Fibroblast of lung (primary cell): ENCODE measurements at places on chromosomes 16 and 17. TPM values are rescaled to one million over a fixed set of nuclear protein-coding genes. Genes with fewer than 3 reads are reported as not detected.

- DNase-seq: no peak
These were observed 54.2 kb downstream of the CRISPLD2 start for GRCh38 chr16:84874004-84874435.

- DNase-seq: no peak
These were observed 28.6 kb upstream of the PIK3R6 start for GRCh38 chr17:8896087-8896486.

GRCh38 chr17:13619462-13619861, 17.7 kb upstream of the HS3ST3A1 start:
- no peak for DNase-seq

DNA sequence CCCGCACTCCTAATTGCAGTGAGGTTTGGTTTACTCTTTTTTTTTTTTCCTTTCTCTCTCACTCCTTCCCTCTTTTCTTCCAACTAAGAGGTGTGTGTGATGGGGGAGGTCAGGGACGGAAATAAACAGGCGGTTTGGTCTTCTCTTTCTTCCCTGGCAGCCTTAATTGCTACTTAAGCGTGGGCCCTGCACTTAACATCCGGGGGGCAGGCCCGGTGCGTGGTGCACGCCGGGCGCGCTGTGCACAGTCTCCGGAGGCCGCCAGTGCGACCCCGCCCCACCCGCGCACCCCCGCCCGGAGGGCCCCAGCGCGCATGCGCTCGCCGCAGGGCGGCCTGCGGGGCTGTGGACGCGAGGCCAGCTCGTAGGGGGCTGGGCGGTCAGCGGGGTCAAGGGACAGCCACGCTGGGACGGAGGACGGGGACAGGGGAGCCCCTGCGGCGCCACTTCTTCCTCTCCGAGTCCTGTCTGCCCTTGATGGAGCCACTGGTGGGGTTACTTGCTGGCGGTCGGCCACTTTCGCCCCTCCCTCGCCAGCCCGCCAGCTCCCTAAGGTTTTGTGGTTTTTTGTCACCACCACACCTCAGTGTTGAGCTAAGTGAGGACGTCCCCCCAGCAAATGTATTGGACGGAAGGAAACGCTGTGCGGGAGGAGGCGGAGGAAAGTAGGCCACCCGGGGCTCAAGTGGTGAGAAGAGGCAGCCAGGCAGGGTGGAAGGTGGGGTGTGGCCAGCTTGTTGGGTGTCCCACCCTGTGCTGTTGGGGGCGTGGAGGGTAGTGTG, 120.9 kb downstream of the MRM1 start:
- DNase-seq: peak; percentile 63

- DNase-seq: no peak
These were observed 90.9 kb downstream of the MYH11 start for GRCh38 chr16:15765880-15766279.

DNA sequence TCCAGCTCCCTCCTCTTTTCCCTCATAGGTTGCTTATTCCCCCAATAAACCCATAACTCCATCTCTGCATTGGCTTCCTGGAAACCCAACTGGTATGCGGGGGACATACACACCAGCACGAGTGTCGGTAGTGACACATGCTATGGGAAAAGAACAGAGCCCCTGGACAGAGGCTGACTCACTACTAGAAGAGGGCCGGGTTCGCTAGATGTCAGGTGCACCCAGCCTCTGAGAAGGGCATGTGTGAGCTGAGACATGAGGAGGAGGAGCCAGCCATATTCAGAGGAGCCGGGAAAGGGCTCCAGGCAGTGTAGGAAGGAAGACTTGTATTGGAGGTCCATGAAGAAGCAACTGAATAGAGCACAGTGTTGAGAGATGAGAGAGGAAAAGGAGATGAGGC, 241.1 kb downstream of the SOX9 start:
- peak; percentile 74 for DNase-seq

- no peak for DNase-seq
These were observed 141.1 kb downstream of the CCDC182 start for GRCh38 chr17:57603978-57604377.

DNA sequence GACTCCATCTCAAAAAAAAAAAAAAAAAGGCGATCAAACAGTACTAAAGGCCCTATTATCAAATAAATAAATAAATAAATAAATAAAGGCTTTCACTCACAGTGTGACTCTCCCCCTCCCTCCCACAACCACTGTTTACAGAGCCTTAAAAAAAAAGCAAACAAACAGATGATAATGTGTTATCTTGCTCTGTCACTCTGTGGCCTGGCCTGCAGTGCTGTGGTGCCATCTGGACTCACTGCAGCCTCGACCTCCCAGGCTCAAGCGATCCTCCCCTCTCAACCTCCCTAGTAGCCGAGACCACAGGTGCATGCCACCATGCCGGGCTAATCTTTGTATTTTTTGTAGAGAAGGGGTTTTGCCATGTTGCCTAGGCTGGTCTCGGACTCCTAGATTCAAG, 8.1 kb upstream of the NAGLU start:
- no peak for DNase-seq

- no peak for DNase-seq
These were observed 33.7 kb downstream of the USP22 start for GRCh38 chr17:21008992-21009671.

- peak; percentile 50 for DNase-seq
These were observed 825 bp downstream of the METTL9 start for GRCh38 chr16:21600031-21600773.

DNA sequence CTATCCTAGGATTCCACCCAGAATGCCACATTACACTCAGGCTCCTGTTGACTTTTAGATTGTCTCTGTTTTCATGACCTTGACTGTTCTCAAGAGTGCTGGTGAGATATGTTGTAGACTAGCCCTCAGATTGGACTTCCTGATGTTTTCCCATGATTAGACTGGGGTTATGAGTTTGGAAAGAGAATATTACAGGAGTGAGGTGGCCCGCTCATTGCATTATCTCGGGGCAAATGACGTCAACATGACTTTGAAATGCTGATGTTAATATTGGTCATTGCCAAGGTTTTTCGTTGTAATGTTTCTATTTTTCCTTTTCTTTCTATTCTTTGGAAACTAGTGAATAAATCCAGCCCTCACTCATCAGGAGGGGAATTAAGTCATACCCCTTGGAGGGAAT, 355.7 kb upstream of the MON1B start:
- DNase-seq: no peak

DNA sequence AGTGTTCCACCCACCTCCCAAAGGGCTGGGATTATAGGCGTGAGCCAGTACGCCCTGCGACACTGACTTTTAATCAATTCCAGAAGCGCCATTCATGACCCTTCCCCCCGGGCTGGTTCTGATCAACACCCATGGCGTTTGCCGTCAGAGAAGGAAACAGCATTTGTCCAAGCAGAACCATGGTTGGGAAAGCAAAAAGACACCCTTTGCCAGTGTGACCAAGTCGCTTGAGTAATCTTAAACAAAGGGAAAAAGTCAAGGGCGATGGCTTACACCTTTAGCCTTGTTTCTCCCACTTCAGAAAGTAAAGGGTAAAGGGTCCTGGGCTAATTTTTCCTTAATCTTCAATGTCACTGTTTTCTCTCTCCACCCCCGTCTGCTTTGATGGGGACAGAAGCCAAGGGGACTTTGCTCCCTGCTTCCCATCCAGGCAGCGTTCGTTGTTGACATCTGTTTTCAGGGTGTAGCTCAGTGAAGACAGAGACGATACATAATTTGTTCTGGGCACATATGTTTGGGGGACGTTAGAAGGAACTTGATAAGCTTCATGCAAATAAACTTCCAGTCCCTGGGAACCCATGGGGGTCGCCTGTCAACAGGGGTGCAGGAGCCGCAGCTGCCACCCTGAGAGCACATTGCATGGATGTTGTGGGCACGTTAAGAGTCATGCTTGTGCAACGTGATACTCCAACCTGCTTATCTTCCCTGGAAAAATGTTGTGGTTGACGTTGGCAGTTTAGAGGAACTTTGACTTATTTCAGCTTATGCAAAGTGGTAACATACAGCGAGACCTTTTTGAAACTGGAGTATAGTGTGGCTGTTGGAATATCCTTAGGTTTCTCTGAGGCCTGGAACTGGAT, 50.6 kb upstream of the TANGO6 start:
- peak; percentile 87 for DNase-seq

GRCh38 chr17:11487469-11487868, 110.8 kb upstream of the DNAH9 start:
- no peak for DNase-seq

GRCh38 chr17:53560953-53561352, 261.8 kb upstream of the KIF2B start:
- DNase-seq: no peak

- DNase-seq: no peak
These were observed 92.1 kb downstream of the NPIPB11 start for GRCh38 chr16:29314292-29314934.

GRCh38 chr16:66325717-66326376, 40.6 kb upstream of the CDH5 start:
- peak; percentile 11 for DNase-seq

DNA sequence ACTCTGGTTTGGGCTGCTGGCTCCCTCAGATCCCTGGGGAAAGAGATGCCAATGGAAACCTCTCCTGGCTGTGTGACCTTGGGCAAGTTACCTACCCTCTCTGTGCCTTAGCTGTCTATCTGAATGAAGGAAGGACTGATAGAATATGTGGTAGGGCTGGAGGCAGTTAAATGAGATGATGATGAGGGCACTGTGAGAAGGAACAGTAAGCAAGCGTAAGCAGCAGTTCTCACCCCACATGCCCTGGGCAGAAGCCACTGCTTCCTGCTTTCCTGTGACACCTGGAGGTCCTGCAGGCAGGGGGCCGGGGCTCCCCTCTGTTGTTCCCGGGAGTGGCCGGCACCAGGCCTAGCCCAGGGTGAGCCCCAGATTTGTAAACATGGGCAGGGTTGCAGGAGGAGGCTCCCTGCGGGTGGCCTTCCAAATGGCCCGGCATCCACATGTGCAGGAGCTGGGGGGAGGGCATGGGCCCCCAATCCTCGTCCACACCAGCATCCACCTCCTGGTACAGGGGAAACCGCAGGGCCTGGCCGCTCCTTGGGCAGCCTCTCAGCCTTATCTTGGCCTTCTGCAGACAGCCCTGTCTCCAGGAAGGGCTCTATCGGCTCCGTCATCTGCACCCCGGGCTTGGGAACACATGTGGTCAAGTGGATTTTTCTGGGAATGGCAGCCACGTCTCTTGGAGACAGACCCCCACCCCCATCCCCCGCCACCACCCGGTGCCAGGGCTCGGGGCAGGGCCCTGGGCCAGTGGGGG, 235.6 kb upstream of the GSE1 start:
- no peak for DNase-seq

DNA sequence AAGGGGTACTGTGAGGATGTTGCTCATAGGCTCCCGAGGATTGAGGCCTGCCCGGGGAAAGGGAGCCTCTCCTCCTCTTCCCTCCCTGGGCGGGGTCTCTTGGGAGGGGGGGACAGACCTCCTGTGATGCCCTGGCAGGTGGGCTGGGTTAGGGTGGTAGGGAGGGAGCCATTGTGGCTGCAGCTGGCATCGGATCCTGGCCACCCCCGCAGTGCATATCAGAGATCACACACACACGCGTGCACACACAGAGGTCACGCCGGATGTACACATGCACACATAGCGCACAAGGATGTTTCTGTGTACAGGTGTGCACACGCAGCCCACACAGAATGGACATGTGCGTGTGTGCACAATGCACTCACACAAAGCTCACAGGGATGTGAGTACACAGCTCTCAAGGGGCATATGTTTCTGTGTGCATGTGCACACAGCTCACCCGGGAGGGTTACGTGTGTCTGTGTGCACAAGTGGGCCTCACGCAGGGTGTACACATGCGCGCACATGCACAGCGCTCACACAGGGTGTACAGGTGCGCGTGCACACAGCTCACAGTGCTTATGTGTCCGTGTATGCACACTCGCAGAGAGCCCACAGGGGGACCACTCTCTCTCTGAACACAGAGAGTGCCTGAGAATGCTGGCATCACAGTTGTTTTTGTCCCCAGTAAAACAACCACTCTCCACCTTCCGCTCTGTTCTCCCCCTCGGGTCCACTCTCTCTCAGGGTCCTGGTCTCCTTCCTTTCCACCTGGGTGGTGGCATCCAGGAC, 2.4 kb downstream of the GJD3 start:
- DNase-seq: no peak

DNA sequence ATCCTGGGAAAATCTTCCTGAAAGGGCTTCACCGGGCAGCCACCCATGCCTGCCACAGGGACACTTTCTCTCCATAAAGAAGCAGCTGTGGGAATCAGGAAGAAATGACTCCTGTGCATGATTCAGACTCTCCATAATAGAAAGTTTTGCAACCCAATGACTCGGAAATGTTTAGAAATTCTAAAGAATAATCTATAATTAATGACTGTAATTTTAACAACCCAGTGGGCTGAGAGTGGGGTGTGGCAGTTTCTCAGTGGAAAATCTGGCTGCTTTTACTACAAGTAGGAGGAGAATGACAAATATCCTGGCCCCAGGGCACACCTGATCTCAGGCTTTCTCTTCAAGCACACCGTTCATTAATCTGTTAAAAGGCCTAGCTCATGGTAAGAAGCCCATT, 25.7 kb downstream of the IRF8 start:
- DNase-seq: peak; percentile 16

- DNase-seq: peak; percentile 64
These were observed 615 bp downstream of the NHERF2 start for GRCh38 chr16:2027024-2028010.

DNA sequence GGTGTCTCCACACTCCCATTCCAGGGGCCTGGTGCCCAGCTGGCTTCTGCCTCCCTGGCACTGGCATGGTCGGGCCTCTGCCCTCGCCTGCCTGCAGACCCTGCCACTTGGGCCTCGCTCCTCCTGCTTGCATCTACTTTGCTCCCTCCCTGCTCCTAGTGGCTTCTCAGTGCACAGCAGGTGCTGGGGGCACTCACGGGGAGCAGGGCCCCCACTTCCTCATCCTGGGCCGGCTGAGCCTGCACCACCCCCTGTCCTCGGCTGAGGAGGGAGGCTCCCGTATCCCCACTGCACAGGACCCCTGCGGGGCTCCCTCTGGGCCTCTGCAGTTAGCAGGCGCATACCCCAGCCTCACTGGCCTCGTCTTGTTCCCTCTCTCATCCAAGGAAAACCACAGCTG, 35.2 kb downstream of the CIBAR2 start:
- DNase-seq: no peak

GRCh38 chr17:82007495-82008257, 15.0 kb downstream of the CENPX start:
- DNase-seq: no peak

Gene CDRT15L2
- not detected in 2 replicates for total RNA-seq

Gene ASB16
- under 0.01 and 0.17 TPM in 2 replicates for total RNA-seq

Gene KRTAP4-3
- not detected in 2 replicates for total RNA-seq

Gene TRIM72
- under 0.01 TPM in 1 of 2 replicates, not detected in the other for total RNA-seq

Gene GAS2L2
- not detected in 2 replicates for total RNA-seq

Gene UBALD1
- 3.6 and 4.4 TPM in 2 replicates for total RNA-seq

Gene NPIPB8
- 0.17 TPM in 1 of 2 replicates, not detected in the other for total RNA-seq

Gene RNF135
- 11.3 and 13.4 TPM in 2 replicates for total RNA-seq

Gene ZC3H18
- total RNA-seq: 7.9 and 10.5 TPM in 2 replicates

Gene CDT1
- 0.77 and 3.6 TPM in 2 replicates for total RNA-seq

Gene WNT9B
- total RNA-seq: not detected in 2 replicates

Gene PRAC1
- not detected in 2 replicates for total RNA-seq
